ENCODE measurements at places on chromosomes 5 and 9.
A peak's percentile ranks its signal among the peaks of the same experiment; 100 is the strongest.

DNA sequence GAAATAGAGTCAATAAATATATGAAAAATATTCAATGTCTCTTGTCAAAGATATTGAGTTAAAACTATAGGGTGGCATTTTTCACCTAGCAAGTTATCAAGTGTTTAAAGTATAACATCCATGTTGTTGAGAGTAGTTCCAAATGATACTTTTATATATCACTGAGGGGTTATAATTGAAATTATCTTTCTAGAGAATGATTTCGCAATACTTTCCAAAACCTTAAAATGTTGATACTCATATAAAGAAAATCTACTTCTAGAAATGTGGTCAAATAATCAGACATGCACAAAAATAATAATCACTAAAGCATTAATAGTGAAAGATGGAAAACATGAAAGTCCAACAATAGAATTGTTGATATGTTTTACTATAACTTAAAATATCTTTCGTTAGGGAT lies 50.1 kb downstream of the OXCT1 start:
- no peak for DNase-seq

GRCh38 chr5:192970-193831 lies 1.9 kb downstream of the LRRC14B start:
- no peak for DNase-seq

DNA sequence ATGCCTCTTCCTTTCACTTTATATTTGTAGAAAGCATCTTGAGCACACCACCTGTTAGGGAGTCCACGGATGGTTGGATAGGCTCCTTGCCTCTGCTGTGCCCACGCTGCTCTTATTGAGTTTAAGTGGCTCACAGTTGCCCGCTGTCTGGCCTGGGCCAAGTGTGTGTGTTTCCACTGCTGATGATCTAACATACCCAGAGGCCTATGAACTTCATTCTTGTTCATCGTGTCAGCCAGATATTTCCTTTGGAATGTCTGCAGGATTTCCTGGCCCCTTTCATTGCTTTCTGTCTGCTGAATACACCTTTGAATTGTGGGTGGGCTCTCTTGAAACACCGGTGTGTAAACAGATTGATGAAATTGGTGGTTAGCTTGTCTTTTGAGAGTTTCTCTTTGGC lies 46.6 kb downstream of the MVB12B start:
- no peak for DNase-seq

DNA sequence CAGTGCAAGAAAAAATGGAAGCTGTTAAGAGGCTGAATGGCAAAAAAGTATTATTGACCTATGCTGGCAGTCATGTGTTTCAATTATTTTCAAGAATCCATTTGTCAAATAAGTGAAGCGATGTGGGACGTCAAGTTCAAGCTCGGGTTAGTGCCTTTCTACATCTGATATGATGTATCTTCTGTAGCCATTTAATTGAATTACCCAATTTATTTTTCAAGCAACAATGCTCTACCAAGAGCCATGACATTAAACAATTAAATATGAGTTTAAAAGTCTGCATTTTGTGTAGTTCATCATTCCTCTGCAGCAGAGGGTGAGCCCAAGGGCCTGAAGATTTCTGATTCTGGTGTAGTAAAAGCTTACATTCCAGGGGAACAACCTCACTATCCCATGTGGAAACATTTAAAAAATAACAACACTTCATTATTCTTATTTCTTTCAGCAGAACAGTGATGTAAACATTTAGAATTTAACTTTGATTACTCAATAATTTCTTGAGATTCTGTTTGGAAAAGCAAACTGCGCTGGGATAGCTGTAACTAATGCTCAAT lies 619.7 kb upstream of the ARRDC3 start:
- DNase-seq, result no peak

GRCh38 chr9:76405868-76406267 lies 11.6 kb upstream of the RFK start:
- no peak for DNase-seq

DNA sequence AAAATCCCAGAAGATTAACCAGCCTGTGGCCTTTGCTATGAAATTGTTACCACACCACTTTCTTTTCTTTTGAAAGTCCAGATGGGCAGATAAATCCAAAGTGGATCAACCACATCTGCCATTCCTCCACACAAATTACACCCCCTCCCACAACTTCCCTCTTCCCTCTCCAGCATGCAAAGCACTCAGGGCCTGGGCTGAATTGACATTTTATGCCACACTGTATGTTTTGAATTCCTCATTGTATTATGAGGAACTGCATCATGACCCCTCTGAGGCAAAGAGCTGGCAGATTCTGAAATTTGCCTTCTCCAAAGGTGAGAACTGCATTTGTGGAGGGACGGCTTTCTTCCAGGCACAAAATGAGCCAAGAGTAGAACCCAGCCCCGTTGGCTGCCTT lies 589.2 kb upstream of the KLF4 start:
- no peak for DNase-seq

DNA sequence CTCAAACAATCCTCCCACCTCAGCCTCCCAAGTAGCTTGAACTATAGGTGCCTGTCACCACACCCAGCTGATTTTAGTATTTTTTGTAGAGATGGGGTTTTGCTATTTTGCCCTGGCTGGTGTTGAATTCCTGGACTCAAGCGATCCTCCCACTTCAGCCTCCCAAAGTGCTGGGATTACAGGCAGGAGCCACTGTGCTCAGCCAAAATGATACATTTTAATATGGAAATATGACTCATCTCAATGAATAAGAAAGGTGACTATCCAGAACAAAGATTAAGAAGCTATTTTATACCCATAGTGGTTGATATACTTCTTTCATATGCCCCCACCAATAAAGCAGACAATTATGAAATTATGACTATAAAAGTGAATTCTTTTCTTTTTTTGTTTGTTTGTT lies 166.2 kb downstream of the NFIB start:
- no peak for DNase-seq

GRCh38 chr9:87548159-87548558 lies 50.5 kb downstream of the DAPK1 start:
- no peak for DNase-seq

DNA sequence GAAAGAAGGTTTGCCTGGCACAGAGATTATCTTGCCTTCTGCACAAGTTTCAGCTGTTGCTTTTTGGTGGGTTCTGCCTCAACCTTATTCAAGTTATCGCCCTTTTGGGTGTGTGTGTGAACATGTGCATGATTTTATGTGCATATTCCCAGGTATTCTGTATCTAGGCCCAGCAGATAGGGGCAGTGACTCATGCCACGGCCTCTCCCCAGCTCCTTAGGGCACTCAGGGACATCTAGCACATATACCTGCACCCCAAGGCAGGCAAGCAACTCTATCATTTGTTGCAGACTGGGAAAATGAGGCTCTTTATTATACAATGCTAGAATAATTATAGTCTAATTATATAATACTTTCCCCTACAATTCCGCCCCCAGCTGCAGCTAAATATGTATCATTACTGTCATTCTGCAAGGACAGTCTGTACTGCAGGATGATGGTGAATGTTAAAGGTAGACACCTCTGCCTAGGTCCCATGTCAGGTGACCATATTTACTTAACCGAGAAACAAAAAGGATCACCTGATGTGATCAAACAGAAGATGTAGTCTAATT lies 128.9 kb downstream of the PDE8B start:
- no peak for DNase-seq

DNA sequence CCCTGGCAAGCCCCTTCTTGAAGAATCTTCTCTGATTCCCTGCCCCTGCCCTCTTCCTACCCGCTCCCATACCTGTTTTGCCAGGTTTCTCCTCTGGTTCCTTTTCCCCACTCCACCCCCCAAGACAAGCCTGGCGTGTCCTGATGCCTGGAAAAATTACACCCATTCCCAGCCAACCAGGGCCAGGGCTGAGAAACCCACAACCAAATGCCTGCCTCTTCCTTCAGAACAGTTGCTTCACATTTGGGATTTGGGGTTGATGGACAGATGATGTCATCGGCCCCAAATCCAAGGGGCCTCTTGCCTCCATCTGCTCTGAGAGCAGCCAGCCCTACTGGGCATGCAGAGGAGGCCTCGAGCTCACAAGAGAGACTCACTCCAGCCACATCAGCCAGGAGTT lies 8.8 kb upstream of the NEK6 start:
- DNase-seq, result no peak

DNA sequence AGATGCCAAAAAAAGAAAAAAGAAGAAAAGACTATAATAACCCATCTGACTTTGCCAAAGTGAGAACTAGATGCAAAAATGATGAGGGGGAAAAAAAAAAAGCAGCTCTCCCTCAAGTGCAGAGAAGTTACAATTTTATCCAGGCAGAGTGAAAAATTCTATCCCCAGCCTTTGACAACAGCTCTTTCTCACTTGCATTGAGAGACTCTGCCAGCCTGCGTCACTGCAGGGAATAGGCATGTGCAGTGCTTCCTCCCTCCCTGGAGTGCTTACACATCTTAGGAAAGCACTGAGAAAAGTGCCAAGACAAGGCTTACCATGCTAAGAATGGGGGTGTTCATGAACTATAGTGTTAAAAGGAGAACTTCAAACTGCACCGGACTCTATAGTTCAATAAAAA lies 418.6 kb upstream of the TYRP1 start:
- no peak for DNase-seq

DNA sequence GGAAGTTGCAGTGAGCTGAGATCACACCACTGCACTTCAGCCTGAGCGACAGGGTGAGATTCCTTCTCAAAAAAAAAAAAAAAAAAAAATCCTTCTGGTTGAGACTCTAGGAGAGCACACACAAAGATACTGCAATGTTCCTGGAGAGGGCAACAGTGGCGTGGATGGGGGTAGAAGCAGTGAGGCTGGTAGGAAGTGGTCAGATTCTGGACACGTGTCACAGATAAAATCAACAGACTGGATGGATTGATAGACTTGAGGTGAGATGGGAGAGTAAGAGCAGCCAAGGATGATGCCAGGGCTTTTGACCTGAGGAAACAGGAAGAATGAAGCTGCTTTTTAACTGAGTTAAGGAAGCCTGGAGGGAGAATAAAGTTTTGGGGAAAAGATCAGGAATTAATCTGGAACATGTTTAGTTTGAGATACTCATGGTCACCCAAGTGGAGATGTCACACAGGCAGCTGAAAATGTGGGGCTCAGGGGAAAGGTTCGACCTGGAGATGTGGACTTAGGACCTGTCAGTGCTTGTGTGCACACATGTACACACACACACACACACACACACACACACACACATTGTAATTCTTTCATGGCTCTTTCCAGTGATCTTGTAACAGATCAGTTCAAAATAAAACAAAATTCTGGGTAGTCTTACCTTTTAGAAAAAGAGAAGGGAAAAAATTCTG lies 88.1 kb downstream of the FANCC start:
- peak; percentile 21 for DNase-seq

- DNase-seq, result peak; percentile 17
These were observed 112.3 kb downstream of the DPYSL3 start for GRCh38 chr5:147397616-147398015.

DNA sequence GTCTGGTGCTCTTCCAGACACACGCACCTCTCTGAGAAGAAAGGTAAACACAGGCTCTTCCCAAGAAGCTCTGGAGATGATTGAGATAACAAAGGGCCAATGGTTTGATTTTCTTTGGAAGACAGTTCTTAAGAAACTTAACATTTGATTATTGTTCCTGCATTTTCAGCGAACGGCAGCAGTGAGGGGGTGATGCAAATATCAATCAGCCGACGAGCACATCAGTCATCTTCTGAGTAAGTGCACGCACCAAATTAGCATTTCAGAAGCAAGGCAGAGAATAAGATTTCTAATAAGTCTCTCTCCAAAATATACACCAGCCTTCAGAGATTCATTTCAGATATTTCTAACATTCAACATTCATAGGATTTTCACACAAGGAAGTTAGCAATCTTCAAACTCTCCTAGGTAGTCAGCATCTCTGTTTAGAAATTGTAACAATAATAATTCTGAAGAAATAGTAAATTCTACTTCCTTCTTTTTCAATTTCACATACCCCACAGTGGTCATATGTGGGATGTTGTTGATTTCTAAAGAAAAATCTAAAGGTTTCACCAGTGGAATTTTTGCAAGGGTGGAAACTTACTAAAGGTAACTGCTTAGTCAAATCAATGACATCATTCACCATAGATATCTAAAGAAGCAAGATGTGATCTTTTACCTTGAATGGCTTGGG lies 250.3 kb downstream of the SEC61B start:
- no peak for DNase-seq

DNA sequence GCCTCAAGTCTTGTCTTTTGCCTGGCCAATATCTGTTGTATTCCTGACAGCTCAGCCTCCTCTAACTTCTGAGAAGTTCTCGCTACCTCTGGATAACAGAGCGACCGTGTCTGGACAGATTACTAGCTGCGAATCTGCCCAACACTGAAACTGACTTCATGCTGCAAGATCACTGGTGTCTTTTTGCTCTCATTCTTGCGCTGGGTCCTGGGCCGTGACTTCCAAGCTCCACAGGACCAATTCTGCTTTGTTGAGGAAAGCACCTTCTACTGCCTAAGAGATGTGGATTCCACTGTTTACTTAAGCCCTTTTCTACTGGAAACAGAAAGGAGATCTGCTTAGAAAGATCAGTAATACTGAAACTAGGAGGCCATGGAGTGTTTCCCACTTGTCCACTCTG lies 978.8 kb upstream of the DMAC1 start:
- no peak for DNase-seq

DNA sequence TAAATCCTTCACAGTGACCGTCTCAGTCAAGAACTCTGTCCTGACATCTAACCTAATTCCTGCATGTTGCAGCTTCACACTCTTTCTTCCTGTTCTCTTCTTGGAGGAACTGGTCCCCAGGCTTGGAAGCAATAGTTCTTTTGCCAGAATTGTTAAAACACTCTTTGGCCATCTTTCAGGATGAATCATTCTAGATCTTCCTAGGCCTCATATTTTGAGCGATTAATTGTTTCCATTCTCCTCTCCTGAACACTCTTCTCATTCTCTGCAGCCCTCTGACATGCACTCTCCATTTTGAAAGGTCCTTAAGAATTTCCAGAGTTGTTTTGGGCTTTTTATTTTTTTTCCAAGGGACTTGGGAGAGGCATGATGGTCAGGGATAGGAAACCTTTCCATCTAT lies 85.8 kb downstream of the FAM114A2 start:
- DNase-seq, result no peak

- no peak for DNase-seq
These were observed 69.4 kb upstream of the PSD2 start for GRCh38 chr5:139726248-139726647.

DNA sequence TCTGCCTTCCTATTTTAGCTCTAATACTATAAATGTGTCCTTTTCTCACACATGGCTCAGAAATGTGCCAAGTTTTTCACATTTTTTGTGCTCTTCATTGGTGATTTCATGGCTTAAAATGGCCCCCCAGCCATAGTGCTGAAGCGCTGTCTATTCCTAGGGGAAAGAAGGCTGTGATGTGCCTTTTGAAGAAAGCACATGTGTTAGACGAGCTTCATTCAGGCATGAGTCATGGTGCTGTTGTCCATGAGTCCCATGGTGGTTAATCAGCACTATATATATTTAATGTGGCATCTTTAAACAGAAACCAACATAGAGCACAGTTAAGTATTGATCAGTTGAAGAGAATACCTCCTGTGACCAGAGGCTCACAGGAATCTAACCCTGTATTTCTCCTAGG lies 55.8 kb downstream of the PDE8B start:
- no peak for DNase-seq
